ENCODE measurements at places on chromosomes 4 and X. TPM values are rescaled to one million over a fixed set of nuclear protein-coding genes. Genes with fewer than 3 reads are reported as not detected.
A peak's percentile ranks its signal among the peaks of the same experiment; 100 is the strongest.

CPE gene
- total RNA-seq = 143 TPM

FAAH2 gene
- 7.2 TPM for total RNA-seq

DCAF4L1 gene
- total RNA-seq = not detected

FGF13 gene
- not detected for total RNA-seq

VSIG1 gene
- 138 TPM for total RNA-seq

- peak; percentile 73 for DNase-seq
- H3K27ac ChIP-seq = no peak overlapping the region
- H3K36me3 ChIP-seq = no peaks in the 10 kb centered on the region
- H3K27me3 ChIP-seq = no peaks in the 10 kb centered on the region
- no peak overlapping the region for H3K4me3 ChIP-seq
These were observed 139.2 kb downstream of the NWD2 start for GRCh38 chr4:37383579-37384229.

DNA sequence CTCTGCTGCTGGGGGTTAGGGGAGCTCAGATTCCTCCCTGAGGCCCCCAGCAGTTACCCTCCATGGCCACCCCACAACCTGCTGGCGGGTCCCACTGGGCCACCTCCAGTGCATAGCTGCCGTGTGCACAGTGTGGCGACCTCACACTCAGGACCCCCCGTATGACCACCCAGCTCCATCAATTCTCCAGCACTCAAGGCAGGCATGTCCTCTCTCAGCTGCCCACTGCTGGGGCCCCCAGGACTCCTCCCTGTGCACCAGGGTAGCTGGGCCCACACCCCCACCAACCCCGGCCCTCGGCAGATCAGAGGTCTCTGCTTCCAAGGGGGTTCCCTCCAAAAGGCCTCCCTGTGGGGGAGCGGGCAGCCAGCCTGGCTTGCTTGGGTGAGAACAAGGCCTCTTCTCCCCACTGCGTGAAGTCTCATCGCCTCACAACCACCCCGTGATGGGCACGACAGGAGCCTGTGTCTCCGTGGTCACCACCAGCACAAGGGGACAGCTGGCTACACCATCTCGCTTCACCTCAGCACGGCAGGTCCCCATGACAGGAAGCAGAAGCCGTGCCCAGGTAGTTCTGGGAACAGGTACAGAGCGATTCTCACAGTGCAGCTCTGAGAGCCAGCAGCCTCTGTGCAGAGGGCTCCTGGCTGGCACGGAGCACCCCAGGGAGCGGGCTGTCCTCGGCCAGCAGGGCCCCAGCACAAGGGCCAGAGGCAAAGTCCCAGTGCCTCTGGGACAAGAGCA is 4.6 kb upstream of the HAUS3 start:
- H3K27me3 ChIP-seq = no peaks in the 10 kb centered on the region
- H3K4me3 ChIP-seq = no peak overlapping the region
- peaks cover 44% of the 10 kb centered on the region for H3K4me1 ChIP-seq
- peaks cover 50% of the 10 kb centered on the region for H3K36me3 ChIP-seq
- H3K27ac ChIP-seq = peak overlapping the region; percentile 88

- H3K4me3 ChIP-seq = no peak overlapping the region
- H3K27me3 ChIP-seq = no peaks in the 10 kb centered on the region
- peaks cover 57% of the 10 kb centered on the region for H3K4me1 ChIP-seq
- peak overlapping the region; percentile 35 for H3K27ac ChIP-seq
- peak; percentile 55 for DNase-seq
- H3K36me3 ChIP-seq = peaks cover 4% of the 10 kb centered on the region
These were observed 52.8 kb downstream of the TBC1D14 start for GRCh38 chr4:6962211-6963041.

GRCh38 chr4:130336585-130337217 is 1240.7 kb downstream of the C4orf33 start:
- no peaks in the 10 kb centered on the region for H3K27me3 ChIP-seq
- no peak overlapping the region for H3K27ac ChIP-seq
- no peak for DNase-seq
- H3K4me1 ChIP-seq = no peaks in the 10 kb centered on the region
- H3K4me3 ChIP-seq = no peak overlapping the region

DNA sequence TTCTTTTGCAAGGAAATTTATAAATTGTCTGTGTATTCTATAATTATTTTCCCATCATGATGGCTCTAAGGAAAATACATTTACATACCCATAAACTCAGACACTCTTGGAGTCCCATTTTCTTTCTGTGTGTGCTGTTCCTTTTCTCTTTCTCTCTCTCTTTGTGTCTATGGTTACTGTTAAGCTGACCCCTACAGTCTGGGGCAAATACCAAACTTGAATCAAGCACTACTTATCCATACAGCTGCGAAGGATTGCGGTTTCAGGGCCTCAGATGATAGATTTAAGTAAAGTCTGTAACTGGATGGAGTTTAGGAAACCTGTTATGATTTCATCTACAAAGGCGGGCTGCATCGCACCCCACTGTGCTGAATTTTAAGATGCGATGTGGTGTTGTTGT is 150.2 kb downstream of the SHROOM3 start:
- peak overlapping the region; percentile 81 for H3K27ac ChIP-seq
- no peaks in the 10 kb centered on the region for H3K36me3 ChIP-seq
- peaks cover 6% of the 10 kb centered on the region for H3K27me3 ChIP-seq
- peak overlapping the region; percentile 48 for H3K4me3 ChIP-seq

GRCh38 chrX:40444798-40445496 is 135.8 kb upstream of the ATP6AP2 start:
- no peaks in the 10 kb centered on the region for H3K27me3 ChIP-seq
- no peak overlapping the region for H3K4me3 ChIP-seq
- no peaks in the 10 kb centered on the region for H3K36me3 ChIP-seq

- no peaks in the 10 kb centered on the region for H3K36me3 ChIP-seq
- H3K4me3 ChIP-seq = no peak overlapping the region
- no peaks in the 10 kb centered on the region for H3K4me1 ChIP-seq
- H3K27me3 ChIP-seq = no peaks in the 10 kb centered on the region
These were observed 82.6 kb downstream of the LUZP4 start for GRCh38 chrX:115372152-115372551.

GRCh38 chrX:101265869-101266428 is 25.2 kb downstream of the TAF7L start:
- no peaks in the 10 kb centered on the region for H3K36me3 ChIP-seq
- DNase-seq = no peak
- H3K27me3 ChIP-seq = peaks cover 5% of the 10 kb centered on the region
- no peaks in the 10 kb centered on the region for H3K4me1 ChIP-seq
- H3K27ac ChIP-seq = no peak overlapping the region

DNA sequence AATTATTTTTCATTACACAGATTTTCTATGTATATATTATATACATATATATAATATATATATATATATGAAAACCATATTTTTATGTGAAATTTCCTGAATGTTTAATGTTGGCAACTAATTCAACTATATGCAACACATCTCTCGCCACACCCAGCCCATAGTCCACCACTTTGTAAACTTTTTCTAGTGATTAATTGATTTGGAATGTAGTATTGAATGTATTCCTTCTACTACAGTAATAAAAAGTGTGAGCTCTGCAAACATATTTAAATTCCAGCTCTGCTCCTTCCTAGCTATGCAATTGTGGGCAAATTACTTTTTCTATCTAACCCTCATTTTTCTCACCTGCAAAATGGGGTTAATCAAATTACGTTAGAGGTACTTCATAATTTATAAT is 187.8 kb downstream of the TEX11 start:
- H3K27me3 ChIP-seq = no peaks in the 10 kb centered on the region
- no peak overlapping the region for H3K4me3 ChIP-seq
- H3K4me1 ChIP-seq = no peaks in the 10 kb centered on the region
- no peaks in the 10 kb centered on the region for H3K36me3 ChIP-seq

- H3K27ac ChIP-seq = no peak overlapping the region
- no peaks in the 10 kb centered on the region for H3K27me3 ChIP-seq
- H3K4me1 ChIP-seq = no peaks in the 10 kb centered on the region
- no peak overlapping the region for H3K4me3 ChIP-seq
These were observed 1.2 kb upstream of the HTN3 start for GRCh38 chr4:70027011-70027410.

- no peak for DNase-seq
- H3K27ac ChIP-seq = no peak overlapping the region
- no peaks in the 10 kb centered on the region for H3K36me3 ChIP-seq
These were observed 96.5 kb downstream of the NYX start for GRCh38 chrX:41543668-41544067.

GRCh38 chr4:73721435-73721834 is 18.9 kb upstream of the CXCL8 start:
- H3K27me3 ChIP-seq = no peaks in the 10 kb centered on the region
- no peak for DNase-seq
- H3K36me3 ChIP-seq = no peaks in the 10 kb centered on the region
- no peaks in the 10 kb centered on the region for H3K4me1 ChIP-seq
- no peak overlapping the region for H3K27ac ChIP-seq

DNA sequence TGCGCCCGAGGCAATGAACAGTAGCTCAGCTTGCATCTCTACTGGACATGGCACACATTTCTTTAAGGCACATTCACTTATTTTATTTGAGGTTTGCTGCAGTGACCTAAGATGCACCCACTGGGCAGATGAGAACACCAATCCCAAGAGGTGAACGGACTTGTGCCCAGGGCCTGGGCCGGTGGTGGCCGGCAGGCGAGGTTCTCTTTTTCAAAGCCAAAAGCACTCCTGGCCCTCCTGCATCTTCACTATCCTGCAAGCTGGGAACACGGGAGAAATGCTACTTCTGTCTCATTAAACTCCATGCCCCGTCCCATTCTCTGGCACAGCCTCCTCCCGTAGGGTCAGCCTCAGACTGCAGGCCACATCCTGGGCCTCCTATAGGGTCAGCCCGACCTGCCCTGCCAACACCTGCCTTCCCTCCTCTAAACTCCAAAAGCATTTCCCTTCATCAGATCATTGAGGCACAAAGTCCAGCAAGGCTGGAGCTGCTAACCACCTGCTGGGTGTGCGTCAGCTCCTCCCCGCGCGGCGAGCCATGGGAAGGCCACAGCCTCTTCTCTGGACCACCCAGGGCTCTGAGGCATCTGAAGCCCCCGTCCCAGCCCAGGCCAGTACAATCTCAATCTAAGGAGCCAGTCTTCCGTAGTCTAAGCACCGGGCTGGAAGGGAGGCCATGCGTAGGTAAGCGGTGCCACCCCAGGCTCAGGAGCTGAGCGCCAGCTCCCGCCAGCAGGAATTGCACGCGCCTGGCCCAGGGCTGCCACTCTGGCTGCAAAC is 166.1 kb downstream of the AFAP1 start:
- no peaks in the 10 kb centered on the region for H3K4me1 ChIP-seq
- no peak overlapping the region for H3K27ac ChIP-seq
- H3K4me3 ChIP-seq = no peak overlapping the region
- H3K36me3 ChIP-seq = peaks cover 96% of the 10 kb centered on the region
- no peaks in the 10 kb centered on the region for H3K27me3 ChIP-seq

DNA sequence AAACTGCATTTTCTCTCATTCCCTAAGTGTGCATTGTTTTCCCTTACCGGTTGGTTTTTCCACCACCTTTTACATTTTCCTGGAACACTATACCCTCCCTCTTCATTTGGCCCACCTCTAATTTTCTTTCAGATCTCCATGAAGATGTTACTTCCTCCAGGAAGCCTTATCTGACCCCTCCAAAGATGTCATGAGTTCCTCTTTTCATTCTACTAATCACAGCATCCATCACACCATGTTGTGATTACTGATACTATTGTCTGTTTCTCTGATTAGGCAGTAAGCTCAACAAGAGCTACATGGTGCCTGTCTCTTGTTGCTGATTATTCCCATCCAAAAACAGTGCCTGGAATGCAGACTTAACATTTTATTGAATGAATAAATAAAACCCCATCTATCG is 2.9 kb upstream of the AFP start:
- no peak overlapping the region for H3K4me3 ChIP-seq
- no peaks in the 10 kb centered on the region for H3K36me3 ChIP-seq
- H3K27ac ChIP-seq = no peak overlapping the region
- no peak for DNase-seq

DNA sequence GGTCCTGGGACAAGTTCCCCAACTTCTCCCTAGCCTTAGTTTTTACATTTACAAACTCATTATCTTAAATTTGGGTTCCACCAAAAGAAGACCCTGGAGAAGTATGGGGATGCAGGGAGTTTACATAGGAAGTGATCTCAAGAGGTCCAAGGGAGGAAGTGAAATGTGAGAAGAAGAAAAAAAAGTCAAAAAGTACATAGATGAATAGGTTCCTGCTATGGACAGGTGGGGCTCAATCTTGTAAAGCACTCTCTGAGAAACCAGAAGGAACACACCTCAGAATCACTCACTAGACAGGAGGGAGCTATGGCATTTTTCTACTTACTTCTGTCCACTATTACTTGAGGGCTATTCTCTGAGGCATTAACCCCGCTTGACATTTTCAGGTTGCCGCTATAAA is 56.6 kb downstream of the ARHGAP6 start:
- H3K27me3 ChIP-seq = no peaks in the 10 kb centered on the region
- no peaks in the 10 kb centered on the region for H3K4me1 ChIP-seq
- H3K27ac ChIP-seq = no peak overlapping the region
- H3K36me3 ChIP-seq = no peaks in the 10 kb centered on the region
- DNase-seq = no peak
